ENCODE measurements at places on chromosomes 11 and 22. TPM values are rescaled to one million over a fixed set of nuclear protein-coding genes. Genes with fewer than 3 reads are reported as not detected.
A peak's percentile ranks its signal among the peaks of the same experiment; 100 is the strongest.

GRCh38 chr11:1845561-1846452 lies 7.0 kb downstream of the TNNI2 start:
- no peak overlapping the region for H3K4me3 ChIP-seq
- DNase-seq = no peak
- no peaks in the 10 kb centered on the region for H3K36me3 ChIP-seq
- no peak overlapping the region for H3K27ac ChIP-seq
- no peaks in the 10 kb centered on the region for H3K27me3 ChIP-seq

GRCh38 chr11:105192115-105192514 lies 52.5 kb upstream of the CARD18 start:
- peaks cover 47% of the 10 kb centered on the region for H3K27me3 ChIP-seq
- no peak for DNase-seq
- H3K36me3 ChIP-seq = no peaks in the 10 kb centered on the region
- H3K4me1 ChIP-seq = no peaks in the 10 kb centered on the region
- no peak overlapping the region for H3K4me3 ChIP-seq

OR51G2 gene
- not detected for total RNA-seq

SCGB2A2 gene
- total RNA-seq = not detected

DNA sequence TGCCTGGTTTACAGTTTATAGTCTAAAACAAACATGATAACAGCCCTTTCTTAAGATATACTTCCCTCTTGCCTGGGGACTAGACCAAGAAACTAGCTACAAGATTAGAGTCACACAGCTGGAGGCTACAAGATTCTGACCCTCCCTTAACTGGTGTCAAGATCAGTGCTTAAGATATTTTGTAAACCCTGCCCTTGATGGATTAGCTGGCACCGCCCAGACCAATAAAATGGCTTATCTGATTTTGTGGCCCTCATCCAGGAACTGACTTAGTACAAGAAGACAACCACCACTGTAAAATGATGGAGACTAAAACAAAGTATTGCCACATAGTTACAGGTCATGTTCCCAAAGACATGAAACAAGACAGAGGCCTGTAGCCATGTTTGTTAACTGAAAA lies 53.4 kb downstream of the FAM181B start:
- no peak overlapping the region for H3K4me3 ChIP-seq
- H3K27ac ChIP-seq = no peak overlapping the region
- peaks cover 33% of the 10 kb centered on the region for H3K27me3 ChIP-seq

DNA sequence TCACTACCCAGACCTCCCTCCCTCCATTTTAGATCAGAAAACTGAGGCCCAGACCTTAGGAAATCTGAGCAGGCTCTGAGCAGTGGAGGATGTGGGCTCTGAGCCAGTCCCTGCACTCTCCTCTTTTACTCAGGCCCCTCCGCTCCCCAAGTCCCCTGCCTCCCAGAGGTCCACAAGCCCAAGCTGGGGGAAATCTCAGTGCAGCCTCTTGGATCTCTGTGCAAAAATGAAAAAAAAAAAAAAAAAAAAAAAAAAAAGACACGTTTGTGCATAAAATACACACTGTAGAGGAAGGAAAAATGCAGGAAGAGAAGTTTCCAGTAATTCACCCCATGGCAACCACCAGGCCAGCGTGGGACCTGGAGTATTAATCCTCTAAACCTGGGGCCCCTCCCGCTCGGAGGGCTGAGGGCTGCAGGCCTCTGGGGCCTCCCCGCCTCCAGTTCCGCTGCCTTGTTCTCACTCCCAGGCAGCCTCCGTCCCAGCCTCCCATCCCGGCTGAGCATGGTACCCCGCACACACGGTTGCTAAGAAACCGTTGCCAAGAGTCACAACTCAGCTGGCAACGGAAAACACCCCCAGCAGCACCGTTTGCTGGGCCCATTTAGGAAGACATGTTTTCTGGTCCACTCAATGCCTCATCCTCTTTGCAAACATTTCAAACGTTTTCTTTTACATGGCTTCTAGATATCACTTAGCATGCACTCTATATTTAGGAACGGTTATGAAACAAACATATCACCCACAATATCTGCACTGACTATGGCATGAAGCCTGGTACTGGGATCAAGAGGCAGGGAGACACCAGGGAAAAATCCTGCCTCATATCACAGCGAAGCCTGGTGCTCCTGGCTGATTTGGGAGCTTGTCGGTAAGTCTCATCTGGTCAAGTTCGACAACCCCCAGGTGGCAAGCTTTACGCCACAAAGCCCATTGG lies 227.5 kb downstream of the CTTN start:
- no peak overlapping the region for H3K27ac ChIP-seq
- no peak for DNase-seq
- no peaks in the 10 kb centered on the region for H3K4me1 ChIP-seq

- H3K27ac ChIP-seq = peak overlapping the region; percentile 90
- H3K36me3 ChIP-seq = no peaks in the 10 kb centered on the region
- DNase-seq = peak; percentile 18
- peaks cover 5% of the 10 kb centered on the region for H3K27me3 ChIP-seq
Measured at GRCh38 chr11:60777572-60777971, 7.6 kb upstream of the MS4A10 start.

TREH gene
- not detected for total RNA-seq

JOSD1 gene
- 87.0 TPM for total RNA-seq

SLC37A2 gene
- not detected for total RNA-seq

- H3K4me3 ChIP-seq = peak overlapping the region; percentile 13
- no peaks in the 10 kb centered on the region for H3K27me3 ChIP-seq
- H3K36me3 ChIP-seq = no peaks in the 10 kb centered on the region
Measured at GRCh38 chr11:128575961-128576350, 11.4 kb downstream of the ETS1 start.

APOBEC3C gene
- 17.2 TPM for total RNA-seq

Data from chondrocyte (in vitro differentiated cells).